ENCODE measurements at places on chromosomes 3 and 15.

DNA sequence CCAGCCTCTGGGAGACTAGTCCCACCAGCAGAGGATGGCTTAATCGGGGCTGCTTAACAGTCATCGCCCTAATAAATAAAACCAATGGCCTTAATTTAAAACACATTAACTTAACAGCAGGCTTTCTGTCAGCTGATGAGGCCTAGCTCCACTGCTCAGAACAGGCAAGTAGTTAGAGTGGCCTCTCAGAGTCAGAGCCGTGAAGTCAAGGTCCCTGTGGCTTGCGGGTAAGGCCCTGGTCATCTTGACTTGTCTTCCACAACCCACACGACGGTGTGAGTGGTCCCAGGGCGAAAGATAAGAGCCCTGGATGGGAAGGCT is 11.8 kb downstream of the XXYLT1 start:
- no peak for DNase-seq

GRCh38 chr15:86653344-86654197 is 573.9 kb downstream of the AGBL1 start:
- DNase-seq: no peak

GRCh38 chr3:11574981-11575669 is 68.6 kb downstream of the VGLL4 start:
- DNase-seq: no peak

- DNase-seq: no peak
Observed at GRCh38 chr15:91469632-91470567, 369.8 kb downstream of the SV2B start.

GRCh38 chr15:36067483-36068274 is 511.7 kb upstream of the CDIN1 start:
- DNase-seq: no peak

- no peak for DNase-seq
Observed at GRCh38 chr3:141039589-141039988, 11.6 kb upstream of the SPSB4 start.

DNA sequence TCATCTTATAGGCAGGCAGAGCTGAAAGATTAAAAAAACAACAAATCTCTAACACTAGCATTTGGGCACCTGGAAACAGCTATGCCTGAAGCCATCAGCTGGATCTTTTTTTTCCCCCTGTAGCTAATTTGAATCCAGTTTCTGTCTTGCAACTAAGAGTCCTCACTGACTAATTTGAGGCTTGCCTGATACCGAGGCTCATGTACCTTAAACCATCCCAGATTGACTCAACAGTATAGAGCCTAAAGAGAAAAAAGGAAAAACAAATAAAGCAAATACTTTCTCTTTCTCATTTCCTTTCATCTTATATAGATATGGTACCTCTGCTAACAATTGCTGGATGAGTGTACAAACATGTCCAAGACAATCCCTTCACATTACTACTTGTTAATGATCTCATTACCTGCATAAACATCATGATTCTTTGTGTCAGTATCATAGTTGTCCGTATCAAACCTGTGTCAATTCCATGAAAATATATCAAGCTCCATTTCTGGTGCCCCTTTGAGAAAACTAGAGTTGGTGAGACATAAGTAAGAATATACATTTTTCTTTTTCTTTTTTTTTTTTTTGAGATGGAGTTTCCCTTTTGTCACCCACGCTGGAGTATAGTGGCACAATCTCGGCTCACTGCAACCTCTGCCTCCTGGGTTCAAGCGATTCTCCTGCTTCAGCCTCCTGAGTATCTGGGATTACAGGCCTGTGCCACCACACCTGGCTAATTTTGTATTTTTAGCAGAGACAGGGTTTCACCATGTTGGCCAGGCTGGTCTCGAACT is 43.1 kb downstream of the BHLHE40 start:
- no peak for DNase-seq

GRCh38 chr15:49946681-49947080 is 172.4 kb downstream of the ATP8B4 start:
- DNase-seq: no peak

DNA sequence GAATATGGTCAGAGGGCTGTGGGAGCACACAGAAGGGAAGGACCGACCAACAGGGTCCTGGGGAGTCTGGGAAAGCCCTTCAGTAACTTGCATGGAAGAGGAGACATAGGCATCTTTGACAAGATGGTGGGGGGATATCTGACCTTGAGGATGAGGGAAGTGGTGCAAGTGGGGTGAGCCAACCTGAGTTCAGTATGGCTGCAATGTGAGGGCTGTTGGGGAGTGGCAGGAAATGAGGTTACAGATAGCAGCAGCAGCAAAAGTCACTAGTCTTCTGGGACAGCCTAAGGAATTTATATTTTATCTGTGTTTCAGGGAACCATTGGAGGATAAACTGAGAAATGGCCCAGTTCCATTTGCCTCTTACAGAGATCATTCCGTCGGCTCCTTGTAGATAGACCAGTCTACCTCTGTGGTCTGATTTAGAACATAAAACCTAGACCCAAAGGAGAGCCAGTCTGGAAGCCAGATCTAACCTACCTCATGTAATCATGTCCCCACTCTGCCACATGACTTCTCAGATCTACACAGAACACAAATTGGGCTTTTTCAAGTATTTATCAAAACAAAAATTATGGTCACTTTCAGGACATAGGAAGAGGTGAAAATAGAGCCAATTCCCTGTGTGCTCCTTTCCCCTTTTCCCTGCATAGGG is 75.6 kb downstream of the ST6GAL1 start:
- DNase-seq: no peak

DNA sequence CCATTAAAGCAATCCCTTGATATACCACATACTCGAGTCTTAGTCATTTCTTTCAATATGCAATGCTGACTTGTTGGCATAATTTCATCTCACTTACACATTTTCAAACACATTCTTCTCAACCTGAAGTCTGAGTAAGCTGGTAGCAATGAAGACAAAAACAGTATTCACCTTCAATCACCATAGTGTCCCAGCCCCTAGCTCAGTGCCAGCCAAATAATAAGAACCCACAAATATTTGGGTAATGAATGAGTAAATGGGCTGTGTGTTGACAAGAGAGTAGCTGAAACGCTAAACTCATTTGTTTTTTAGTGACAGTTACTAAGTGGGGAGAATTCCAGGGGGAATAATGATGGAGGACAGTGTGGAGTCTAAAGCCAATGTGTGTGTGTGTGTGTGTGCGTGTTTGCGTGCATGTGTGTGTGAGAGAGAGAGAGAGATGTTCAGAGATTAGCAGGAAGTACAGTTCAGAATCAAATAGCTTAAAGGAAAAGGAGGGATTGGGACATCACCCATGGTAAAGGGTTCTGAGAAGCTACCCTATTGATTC is 165.7 kb downstream of the GAP43 start:
- DNase-seq: peak; percentile 95

- DNase-seq: no peak
Observed at GRCh38 chr3:49967291-49967690, 27.3 kb downstream of the RBM6 start.

DNA sequence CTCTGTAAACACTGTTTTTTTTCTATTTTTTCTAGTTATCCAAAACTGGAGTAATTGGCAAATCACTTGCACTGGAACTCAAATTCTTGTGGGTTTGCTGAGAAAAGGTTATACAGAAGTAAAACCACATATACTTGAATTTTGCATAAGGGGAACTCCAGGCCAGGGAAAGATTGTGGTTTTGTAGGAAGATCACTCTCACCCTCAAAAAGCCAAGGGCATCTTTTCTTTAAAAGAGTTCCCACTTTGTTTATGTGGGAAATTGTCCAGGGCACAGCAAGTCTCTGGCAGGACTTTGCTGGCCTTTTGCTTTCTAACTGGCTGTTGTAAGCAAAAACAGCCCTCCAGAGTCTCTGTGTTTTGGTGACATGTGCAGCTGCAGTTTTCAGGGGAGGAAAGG is 340.3 kb upstream of the RBMS3 start:
- DNase-seq: peak; percentile 69

DNA sequence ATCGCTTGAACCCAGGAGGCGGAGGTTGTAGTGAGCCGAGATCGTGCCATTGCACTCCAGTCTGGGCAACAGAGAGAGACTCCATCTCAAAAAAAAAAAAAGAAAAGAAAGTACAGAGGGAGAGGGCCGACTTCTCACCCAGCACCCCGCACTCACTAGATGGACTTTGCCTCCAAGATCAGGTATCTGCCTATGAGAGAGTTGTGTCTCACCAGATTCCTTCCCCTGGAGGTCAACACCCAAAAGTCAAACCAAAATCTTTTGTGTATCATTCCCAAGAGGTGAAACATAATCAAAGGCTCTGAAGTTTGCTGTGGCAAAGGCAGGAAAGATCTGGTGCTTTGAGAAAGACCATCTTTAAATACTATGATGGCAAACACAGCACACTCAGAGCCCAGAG is 51.2 kb downstream of the HMCES start:
- DNase-seq: no peak

GRCh38 chr3:50294492-50295403 is 2.5 kb upstream of the IFRD2 start:
- no peak for DNase-seq

GRCh38 chr15:92460023-92460422 is 66.3 kb downstream of the ST8SIA2 start:
- DNase-seq: no peak

DNA sequence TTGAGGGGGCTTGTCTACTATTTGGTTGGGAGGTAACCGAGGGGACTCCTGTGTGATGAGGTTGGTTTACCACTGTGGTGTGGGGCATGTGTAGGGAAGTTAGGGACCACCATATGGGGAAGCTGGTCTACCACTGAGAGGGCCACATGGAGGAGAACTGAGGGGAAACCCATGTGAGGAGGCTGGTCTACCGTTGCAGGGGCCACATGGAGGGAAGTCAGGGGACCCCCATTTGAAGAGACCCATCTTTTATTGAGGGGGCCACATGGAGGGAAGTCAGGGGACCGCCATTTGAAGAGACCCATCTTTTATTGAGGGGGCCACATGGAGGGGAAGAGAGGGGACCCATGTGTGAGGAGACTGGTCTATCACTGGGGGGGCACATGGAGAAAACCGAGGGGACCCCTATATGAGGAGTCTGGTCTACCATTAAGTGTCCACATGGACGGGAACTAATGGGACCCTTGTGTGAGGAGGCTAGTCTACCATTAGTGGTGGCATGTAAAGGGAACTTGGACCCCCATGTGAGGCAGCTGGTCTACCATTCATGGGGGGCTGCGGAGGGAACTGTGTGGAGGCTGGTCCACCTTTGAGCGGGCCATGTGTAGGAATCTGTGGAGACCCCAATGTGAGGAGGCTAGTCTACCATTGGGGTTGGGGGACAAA is 165.5 kb downstream of the FBLN2 start:
- DNase-seq: no peak

DNA sequence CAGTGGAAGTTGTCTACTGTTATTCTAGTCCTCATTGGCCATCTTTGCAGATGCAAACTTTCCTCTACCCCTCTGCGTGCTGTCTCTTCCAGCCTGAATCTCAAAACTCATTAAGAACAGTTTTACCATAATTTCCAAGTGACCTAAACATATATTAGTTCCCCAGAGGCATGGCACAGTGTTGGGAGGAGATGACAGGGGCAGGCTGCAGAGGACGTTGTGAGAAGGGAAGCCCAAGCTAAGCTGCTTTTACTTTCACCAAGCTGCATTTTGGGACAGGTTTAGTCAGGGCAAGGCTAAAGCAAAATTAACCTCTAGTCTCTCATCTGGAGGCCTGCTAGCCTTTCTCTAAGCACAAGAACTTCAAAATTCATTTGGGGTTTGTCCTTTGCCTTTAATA is 318.6 kb upstream of the SATB1 start:
- no peak for DNase-seq

- peak; percentile 70 for DNase-seq
Observed at GRCh38 chr15:58951388-58952007, 18.0 kb upstream of the SLTM start.

- DNase-seq: no peak
Observed at GRCh38 chr15:54559405-54560069, 581.3 kb downstream of the UNC13C start.

GRCh38 chr3:184332370-184333090 is 4.9 kb upstream of the FAM131A start:
- peak; percentile 94 for DNase-seq

DNA sequence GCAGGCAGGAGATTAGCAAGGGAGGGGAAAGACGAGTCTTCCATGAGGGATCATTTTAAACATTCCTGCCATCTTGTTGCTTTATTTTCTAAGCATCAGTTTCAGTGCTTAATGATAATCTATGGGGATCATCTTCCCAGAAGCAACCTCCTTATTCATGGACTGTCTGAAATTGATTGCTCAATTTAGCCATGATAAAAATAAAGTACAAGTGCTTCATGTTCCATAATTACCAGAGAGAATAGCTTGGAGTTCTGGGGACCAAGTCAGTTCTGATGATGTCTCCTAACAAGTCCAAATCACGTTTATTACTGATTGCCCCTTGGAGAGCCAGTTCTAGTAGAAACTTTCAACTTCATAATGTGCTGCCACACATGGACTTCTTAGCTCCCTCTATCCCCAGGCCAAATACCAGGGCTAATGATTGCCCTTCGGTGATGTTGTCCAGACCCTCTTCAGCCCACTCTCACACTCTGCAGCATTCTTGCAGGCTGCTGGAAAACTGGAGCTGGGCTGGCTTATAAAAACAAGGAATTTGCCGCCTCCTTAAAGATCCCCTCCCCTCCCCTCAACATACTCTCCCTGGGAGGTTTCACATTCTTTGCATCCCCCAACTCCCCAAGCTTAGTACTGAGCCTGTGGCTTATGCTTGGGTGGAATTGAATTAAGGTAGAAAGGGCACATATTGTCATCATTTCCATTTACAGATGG is 222.1 kb upstream of the ADAMTS9 start:
- no peak for DNase-seq

DNA sequence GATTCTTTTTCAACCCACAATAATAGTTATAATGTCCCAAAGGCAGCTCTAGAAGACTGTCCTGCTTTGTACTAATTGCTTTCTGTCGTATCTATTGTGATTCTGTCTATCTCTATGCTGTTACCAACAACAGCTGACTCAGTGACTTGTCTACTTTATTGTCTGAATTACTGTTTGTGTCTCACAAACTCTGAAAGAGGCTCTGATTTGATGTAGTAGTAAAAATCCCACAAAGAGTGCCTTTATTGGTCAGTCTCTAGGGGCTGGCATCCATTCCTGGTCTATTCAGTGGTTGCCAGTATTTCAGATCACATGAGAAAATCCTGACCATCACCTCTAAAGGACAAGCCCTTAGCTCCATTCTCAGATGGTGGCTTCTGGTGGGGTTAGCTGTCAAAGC is 254.2 kb downstream of the NSUN3 start:
- no peak for DNase-seq

- DNase-seq: no peak
Observed at GRCh38 chr3:41198526-41198925, 779 bp upstream of the CTNNB1 start.

DNA sequence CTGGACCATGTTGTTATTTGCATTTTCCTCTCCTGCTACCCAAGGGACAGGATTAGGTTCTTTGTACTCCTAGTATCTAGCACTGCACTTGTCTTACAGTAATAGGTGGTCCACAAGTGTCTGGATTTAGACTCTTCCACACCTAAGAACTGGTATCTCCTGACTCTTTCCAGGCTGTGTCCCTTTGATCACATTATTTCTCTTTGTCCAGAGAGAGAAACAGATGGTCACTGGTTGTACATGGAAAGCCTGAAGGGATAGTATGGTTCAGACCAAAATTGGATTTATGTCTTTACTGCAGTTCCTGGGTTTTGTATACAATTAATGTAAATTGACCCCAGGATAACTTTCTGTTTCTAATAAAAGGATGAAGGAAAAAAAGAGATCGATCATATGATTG is 64.0 kb downstream of the PDE8A start:
- DNase-seq: no peak

GRCh38 chr3:149020196-149020838 is 29.0 kb downstream of the GYG1 start:
- DNase-seq: no peak

Data from NCI-H226 (cell line).